ENCODE measurements at places on chromosomes 4 and X.

- no peak for DNase-seq
These were observed 56.3 kb downstream of the SERTM2 start for GRCh38 chrX:111567542-111568255.

GRCh38 chrX:129958083-129958465, 24.4 kb upstream of the BCORL1 start:
- DNase-seq = no peak

DNA sequence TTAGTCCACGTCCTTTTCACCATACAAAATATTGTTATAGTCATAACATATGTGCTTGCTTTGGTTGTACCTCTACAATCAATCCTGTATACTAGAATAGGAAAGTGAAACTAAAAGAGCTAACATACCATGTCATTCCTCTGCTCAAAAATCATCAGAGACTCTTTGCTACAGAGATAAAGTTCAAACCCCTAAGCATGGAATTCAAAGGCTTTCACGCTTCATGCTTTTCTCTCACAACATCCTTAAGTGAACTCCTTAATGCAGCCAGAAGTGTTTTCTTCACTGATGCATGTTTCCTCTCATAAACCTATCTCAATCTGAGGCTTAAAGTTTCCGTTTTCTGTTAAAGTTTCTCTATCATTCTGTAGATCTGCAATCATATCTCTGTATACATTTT, 744.6 kb upstream of the IGFBP7 start:
- DNase-seq = no peak

GRCh38 chrX:138020941-138021340, 455.0 kb downstream of the ZIC3 start:
- no peak for DNase-seq

GRCh38 chr4:8488791-8489369, 48.3 kb downstream of the TRMT44 start:
- DNase-seq = no peak

All from activated CD4-positive, alpha-beta T cell treated with anti-CD3 and anti-CD28 coated beads for 24 hours (primary cell).